ENCODE measurements at places on chromosomes 3 and 15.

DNA sequence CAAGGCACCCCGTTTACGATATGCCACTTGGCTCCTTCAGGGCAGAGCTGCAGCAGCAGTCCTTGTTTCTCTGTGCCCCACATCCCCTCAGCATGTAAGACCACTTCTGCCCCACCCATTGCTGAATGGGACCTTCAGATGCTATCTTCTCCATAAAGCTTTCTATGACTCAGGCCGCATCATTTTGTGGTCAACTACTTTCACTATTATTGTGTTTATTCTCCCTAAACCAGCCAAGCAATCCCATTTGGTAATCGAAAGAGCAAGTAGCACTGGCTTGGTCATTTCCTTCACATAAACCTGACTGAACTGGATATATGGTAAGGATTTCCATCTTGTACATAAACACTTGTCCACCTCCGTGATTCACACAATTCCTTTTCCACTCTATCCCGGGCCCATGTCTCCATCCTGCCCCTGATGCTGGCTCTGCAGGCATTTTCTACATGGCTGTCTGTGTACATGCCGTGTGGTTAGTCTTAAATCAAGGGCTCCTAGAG lies 25.7 kb downstream of the LIPC start:
- DNase-seq, result no peak

GRCh38 chr3:139470199-139470598 lies 6.1 kb downstream of the RBP2 start:
- DNase-seq, result no peak

DNA sequence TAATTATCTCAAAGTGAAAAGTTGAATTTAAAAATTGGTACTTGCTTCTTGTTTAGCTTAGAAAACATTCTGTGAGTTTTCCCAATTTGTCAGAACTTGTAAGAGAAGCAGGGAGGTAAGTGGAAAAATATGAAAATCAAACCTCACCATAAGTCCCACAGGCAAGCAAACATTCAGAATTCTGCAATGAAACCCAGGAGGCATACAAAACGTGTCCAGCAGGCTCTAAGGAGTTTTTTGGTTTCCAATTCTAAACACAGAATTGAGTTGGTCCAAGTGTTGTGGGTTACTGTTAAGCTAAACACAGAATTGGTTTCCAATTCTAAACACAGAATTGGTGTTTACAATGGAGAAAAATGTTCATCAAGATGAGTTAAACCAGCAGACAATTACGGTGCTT lies 27.1 kb upstream of the ACKR4 start:
- no peak for DNase-seq

DNA sequence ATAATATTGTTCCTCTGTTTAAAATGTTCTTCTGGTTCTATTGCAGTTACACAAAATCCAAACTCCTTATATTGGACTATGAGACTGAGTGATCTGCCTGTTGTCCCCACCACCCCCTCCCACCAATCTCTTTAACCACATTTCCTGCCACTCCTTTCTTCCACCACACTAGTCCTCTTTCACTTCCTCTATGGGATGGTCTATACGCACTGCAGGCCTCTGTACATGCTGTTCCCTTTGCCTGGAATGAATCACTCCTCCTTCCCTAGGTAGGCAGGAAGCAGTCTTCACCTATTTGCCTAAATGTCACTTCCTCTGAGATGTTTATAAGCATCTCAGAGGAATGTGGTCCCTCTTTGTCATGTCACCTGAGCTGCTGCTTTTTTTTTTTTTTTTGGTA lies 4.0 kb downstream of the MAP2K1 start:
- no peak for DNase-seq

DNA sequence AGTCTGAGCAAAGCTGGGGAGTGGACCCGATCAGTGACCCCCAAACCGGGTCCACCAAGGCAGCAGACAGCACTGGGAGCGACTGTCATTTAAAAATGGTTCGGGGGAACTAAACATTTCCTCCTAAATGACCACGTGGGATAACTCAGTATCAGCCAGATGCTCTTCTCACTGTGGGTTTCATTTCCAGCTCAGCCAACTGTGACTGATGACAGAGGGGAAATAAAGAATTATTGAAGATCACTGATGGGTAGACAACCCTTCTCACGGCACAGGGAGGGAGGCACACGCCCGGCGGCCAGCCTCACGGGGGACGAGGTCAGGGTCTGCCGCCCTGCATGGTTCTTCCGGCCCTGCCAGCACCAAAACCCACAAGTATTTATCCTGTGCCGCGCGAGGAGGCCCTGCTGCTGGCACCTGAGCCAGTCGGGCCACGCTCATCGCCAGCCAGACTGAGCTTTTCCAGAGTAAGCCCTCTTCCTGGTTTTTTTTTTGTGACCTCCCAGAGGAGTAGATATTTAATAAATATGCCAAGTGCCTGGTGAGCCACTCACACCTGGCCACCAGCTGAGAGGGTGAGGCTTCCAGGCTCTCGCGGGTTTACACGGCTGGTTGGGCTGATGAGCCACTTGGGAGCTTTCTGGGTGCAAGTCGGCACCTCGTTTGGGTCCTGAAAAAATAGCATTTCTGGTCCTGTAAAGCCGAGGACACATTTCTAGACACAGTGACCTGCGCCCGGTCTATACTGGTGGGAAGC lies 6.2 kb downstream of the MELTF start:
- DNase-seq, result no peak

- no peak for DNase-seq
These were observed 39.9 kb downstream of the LEO1 start for GRCh38 chr15:51931638-51932037.
